Stimulated activated CD4-positive, alpha-beta T cell treated with anti-CD3 and anti-CD28 coated beads, Interleukin-1b, Interleukin-23, amount 100 ng/mL, for 48 hours (primary cell): ENCODE measurements at places on chromosomes 1 and 21.

- no peak for DNase-seq
Observed at GRCh38 chr1:50704126-50704525, 255.9 kb downstream of the FAF1 start.

DNA sequence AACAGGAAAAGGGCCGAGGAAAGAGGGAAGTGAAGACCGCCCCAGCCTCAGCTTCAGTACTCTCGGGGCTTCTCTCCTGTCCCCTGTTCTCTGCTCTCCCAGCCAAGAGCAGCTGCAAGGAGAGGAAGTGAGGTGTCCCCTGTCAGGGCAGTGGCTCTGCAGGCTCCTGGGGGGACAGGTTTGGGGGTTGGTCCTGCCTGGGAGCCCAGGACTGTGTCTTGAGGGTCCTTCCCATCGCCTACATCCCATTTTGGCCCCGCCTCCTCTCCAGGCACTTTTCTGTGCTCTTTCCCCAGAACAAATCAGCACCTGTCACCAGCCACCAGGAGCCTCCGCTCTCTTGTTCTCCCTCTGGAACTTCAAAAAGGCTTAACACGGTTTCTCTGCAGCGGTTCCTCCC is 82.6 kb downstream of the VWA5B1 start:
- DNase-seq, result no peak

- peak; percentile 61 for DNase-seq
Observed at GRCh38 chr1:181099152-181100014, 10.9 kb downstream of the IER5 start.

DNA sequence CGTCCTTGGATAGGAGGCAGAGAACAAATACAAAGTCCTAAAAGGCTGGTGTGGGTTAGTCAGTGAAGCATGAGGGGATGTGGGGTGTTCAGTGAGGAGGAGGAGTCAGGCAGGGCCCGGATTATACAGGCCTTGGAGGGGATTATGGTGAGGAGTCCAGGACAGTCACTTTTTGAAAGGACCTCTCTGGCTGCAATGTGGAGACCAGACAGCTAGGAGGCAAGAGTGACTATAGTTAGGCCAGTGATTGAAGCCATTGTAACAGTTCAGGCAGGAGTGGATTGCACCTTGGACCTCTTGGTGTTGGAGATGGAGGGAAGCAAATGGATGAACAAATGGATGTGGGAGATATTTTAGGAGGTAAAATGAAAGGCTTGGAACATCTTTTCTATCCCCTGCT is 115.8 kb downstream of the C1orf94 start:
- no peak for DNase-seq

GRCh38 chr1:150846473-150847146 is 29.8 kb downstream of the ARNT start:
- no peak for DNase-seq

DNA sequence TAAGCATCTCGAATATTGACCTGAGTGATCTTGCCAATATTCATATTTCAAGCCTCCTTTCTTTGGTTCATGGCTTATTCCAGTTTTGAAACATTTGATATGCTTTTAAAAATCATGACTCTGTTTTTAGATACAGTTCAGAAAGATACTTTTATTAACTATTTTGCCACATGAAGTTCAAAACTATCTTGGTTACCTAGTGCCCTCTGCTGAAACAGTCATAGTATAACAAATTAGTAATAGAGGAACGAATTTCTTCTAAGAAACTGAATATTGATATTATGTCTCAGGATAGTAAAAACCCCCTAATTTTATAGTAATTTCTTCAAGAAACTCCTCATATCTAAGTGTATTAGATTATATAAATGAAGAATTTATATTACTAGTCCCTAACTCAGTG is 52.6 kb upstream of the RC3H1 start:
- no peak for DNase-seq

GRCh38 chr1:64553285-64553684 is 83.4 kb downstream of the CACHD1 start:
- no peak for DNase-seq

- DNase-seq, result no peak
Observed at GRCh38 chr1:83763361-83764095, 235.4 kb downstream of the TTLL7 start.

DNA sequence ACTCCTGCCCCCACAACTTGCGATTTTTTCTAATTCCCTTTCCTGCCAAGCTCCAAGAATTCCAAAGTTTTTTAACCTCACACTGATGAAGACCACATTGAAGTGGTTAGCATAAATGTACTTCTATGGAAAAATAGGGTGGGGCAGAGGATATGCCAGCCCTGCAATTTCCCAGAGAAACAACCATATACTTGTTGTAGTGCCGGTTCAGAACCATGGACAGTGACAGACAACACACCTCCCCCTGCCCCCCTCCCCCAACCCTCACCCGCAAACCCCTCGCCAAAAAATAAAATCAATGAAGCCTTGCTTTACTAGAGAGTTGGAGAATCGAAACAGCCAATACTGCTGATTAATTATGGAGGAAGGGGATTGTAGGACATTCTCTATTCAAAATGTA is 109.5 kb upstream of the GRIK3 start:
- DNase-seq, result no peak

GRCh38 chr1:200369706-200370105 is 40.1 kb downstream of the ZNF281 start:
- DNase-seq, result no peak

GRCh38 chr1:207999274-207999915 is 88.5 kb upstream of the CD34 start:
- DNase-seq, result no peak

DNA sequence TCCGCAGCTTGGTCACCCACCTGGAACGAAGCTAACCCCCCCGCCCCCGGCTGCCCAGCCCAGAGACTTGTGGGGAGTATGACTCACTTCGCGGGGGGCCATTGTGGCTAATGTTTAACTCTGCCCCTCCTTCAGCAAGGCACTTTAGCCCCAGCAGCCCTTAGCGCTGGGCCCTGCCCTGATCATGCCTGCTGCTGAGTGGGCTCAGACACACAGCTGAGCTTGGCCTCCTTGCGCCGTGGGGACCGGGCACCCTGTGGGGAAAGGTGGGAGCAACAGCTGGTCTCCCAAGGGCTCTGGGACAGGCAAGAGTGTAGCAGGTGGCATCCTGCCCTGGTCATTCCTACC is 6.3 kb upstream of the LAD1 start:
- no peak for DNase-seq

- no peak for DNase-seq
Observed at GRCh38 chr1:6434186-6434585, 9.6 kb downstream of the ESPN start.

DNA sequence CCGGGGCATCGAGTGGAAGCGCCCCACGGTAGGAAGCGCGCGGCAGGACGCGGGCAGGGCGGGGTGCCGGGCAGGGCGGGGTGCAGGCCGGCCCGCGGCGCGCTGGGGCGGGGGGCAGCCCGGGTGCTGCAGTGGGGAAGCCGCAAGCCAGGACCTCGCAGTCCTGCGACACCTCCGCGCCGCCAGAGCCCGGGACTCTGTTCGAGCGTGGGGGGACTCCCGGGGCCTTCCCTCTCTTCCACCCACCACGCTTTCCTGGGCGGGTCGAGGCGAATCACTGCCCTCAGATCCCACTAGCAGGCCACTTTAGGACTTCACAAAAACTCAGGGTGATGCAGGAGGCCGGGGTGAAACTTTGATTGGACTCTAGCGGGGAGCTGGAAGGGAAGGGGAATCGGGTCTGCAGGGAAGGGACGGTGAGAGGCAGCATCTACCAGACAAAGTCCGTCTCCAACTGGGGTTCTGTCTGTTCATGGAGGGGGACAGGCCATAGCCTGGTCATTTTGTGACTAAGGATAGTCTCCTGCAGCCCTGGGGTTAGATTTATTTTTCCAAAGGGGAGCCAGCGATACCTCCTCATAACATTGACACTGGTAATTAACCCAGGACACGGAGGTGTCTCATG is 623 bp downstream of the CAPN2 start:
- peak; percentile 25 for DNase-seq

DNA sequence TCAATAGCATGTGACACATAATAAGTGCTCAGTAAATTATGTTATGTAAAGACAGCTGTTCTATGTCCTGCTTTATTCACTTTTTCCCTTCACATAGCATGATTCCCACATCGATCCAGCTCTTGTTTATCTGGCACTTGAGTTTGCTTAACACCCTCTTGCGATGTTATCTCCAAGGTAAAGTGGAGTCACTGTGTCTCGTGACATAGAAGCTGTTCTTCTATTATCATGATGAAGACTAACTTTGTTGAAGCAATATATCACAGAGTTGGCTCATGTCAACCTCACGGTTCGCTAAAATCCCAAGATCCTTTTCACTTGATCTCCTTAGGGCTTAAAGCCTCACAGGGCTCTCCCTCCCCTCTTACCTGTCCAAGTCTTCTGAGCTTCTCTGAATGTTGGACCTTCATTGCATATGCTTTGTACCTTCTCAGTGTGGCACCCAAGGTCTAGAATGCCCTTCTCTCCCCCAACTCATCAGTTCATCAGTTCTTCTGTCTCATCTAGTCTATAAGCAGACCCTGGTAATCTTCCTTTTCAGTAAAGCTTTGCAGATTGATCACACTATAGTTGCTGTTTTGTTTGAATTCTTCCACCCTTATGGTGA is 38.0 kb downstream of the PLXNA2 start:
- no peak for DNase-seq

- no peak for DNase-seq
Observed at GRCh38 chr1:178970184-178970583, 55.5 kb upstream of the FAM20B start.

- peak; percentile 19 for DNase-seq
Observed at GRCh38 chr1:3992103-3992556, 92.1 kb upstream of the C1orf174 start.

- DNase-seq, result no peak
Observed at GRCh38 chr1:224691148-224691925, 75.2 kb downstream of the CNIH3 start.

DNA sequence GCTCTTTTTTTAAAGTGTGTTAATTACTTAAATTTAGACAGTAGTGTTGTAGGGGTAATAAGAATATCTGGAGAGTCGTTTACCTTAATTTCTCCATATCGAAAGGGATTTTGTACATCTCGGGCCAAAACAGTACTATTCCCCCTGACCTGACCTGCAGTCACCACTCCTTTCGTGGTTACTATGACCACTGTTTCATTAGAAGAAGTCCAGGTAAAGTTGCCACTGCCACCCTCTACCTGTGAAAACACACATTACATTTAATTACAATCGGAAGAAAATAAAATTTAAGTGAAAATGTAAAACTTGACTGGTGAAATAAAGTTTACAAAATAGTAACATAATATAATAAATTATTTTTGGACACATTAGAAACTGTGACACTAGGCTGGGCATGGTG is 37.2 kb downstream of the NUP210L start:
- DNase-seq, result no peak

DNA sequence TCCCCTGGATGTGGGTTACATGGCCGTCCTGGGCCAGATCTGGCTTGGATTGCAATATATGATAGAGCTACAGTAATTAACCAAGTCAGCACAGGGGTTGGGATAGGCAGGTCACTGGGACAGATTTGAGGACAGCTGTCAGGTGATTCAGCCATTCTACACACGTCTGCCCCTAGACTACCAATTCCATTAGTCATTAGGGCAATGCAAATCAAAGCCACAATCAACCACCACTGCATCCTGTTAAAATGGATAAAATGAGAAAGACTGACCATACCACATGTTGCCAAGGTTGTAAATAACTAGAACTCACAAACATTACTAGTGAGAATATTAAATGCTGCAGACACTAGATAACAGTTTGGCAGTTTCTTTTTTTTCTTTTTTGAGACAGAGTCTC is 16.0 kb downstream of the C21orf58 start:
- DNase-seq, result no peak

- DNase-seq, result peak; percentile 37
Observed at GRCh38 chr1:145983960-145984830, 12.2 kb downstream of the TXNIP start.

- DNase-seq, result no peak
Observed at GRCh38 chr1:235265900-235266299, 62.1 kb downstream of the ARID4B start.

- DNase-seq, result no peak
Observed at GRCh38 chr1:185393815-185394214, 76.8 kb upstream of the IVNS1ABP start.

- DNase-seq, result no peak
Observed at GRCh38 chr1:50559421-50559820, 136.2 kb upstream of the DMRTA2 start.

GRCh38 chr1:98099501-98099900 is 178.7 kb upstream of the DPYD start:
- no peak for DNase-seq

DNA sequence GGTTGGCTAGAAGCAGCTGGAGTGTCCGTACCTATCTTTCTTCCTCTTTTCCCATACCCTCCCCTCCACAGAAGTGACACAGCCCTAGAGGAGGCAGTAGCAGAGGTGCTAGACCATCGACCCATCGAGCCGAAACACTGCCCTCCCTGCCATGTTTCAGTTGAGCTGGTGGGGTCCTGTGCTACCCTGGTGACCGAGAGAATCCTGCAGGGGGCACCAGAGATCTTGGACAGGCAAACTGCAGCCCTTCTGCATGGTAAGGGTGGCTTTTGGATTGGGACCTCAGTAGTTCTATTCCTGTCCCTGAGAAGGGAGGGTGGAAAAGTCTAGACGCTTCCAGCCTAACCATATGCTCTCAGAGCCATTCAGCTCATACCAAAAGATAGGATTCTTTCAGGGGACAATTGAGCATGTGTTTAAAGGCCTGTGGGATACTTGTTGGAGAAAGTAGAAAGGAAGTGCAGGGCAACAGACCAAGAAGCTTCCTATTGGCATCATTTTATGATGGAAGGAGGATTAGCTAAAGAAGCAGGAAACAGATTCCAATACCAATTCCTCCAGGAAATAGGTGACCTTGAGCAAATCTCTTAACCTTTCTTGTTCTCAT is 11.7 kb upstream of the BNIPL start:
- peak; percentile 81 for DNase-seq

- DNase-seq, result no peak
Observed at GRCh38 chr1:79117376-79117775, 110.8 kb upstream of the ADGRL4 start.

DNA sequence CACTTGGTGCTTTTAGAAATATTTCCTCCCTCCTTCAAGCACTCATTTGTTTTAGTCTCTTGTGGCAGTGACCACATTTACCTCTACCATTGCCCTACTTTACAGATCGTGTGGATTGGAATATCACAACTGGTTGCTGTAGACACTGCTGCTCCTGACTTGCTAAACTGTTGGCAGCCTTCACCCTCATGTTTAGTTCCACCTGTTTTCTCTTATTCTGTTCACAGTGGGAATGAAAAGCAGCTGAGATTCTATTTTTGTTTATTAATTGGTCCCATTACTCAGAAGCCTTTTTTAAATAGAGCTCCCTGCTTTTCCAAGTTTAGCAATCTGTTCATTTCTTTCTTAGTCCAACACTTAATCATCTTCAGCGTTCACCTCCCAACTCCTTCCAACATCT is 308.9 kb downstream of the RWDD3 start:
- no peak for DNase-seq

DNA sequence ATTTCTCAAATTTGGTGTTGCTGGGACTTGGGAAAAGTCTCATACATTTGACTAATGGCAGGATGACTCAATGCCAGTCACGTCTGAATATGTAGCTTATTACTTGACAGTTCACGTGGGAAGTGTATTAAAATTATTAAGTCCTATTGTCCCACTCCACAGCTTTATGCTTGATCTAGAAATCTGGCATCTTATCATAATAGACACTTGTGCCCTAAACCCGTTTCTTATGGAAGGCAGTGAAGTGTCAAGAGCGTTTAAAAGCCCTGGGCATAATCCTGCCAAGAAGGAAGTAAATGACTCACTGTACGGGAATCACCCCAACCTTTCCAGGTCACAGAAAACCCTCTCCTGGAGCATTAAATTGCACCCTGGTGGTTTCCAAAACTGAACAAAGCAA is 207.4 kb downstream of the APP start:
- no peak for DNase-seq

- no peak for DNase-seq
Observed at GRCh38 chr1:41648230-41648629, 163.7 kb upstream of the EDN2 start.
